NCI-H1930 (cell line): ENCODE measurements at places on chromosomes 11 and 22.

DNA sequence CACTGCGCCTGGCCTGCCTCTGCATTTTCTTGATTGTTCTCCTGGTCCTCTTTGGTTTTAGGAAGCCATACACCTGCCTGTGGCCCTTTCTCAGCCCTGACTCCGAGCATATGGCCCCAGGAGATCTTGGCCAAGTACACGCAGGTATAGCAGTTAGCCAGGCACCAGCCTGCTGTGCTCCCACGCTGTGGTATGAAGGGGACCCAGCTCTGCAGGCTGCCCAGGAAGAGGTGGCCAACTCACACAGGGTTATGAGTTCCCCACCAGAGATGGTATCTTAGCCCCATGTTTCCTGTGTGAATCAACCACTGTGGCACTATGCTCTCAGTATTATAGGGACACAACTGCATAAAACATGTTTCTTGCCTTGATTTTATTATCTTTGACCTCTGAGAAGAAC is 31.1 kb downstream of the SGSM3 start:
- no peak for DNase-seq

GRCh38 chr11:69298267-69299022 is 4.5 kb downstream of the MYEOV start:
- no peak for DNase-seq

DNA sequence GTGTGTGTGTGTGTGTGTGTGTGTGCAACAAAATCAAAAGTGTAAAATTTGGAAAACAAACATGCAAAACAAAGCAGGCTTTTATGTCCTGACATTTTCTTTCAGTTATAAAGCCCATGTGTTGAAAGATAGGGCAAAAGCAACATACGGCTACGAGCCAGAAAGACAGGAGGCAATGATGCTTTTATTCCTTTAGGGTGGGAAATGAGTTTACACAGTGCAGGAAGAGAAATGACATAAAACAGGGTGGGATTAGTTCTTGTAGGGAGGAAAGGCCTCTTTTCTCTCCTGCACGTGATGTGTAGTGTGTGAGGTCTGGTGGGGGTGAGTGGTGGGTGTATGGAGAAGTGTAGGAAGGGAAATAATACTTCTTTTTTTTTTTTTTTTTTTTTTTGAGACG is 29.4 kb downstream of the IL18 start:
- no peak for DNase-seq

DNA sequence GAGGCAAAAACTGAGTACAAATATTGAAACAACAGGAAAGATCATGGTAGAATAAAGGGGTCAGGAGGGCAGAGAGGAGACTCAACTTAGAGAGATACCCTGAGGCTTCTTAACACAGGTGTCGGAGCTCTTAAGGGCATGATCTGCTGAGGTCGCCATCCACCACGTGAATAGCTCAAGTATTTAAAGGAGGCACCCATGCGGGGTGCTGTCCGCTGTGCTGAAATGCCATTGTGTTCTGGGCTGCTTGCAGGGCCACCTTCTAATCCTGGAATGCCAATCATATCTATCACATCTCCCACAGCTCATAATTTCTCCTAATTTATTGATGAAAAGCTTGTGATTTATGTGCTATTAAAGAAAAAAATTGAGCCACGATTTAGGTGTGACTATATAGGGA is 90.2 kb downstream of the SEZ6L start:
- no peak for DNase-seq

DNA sequence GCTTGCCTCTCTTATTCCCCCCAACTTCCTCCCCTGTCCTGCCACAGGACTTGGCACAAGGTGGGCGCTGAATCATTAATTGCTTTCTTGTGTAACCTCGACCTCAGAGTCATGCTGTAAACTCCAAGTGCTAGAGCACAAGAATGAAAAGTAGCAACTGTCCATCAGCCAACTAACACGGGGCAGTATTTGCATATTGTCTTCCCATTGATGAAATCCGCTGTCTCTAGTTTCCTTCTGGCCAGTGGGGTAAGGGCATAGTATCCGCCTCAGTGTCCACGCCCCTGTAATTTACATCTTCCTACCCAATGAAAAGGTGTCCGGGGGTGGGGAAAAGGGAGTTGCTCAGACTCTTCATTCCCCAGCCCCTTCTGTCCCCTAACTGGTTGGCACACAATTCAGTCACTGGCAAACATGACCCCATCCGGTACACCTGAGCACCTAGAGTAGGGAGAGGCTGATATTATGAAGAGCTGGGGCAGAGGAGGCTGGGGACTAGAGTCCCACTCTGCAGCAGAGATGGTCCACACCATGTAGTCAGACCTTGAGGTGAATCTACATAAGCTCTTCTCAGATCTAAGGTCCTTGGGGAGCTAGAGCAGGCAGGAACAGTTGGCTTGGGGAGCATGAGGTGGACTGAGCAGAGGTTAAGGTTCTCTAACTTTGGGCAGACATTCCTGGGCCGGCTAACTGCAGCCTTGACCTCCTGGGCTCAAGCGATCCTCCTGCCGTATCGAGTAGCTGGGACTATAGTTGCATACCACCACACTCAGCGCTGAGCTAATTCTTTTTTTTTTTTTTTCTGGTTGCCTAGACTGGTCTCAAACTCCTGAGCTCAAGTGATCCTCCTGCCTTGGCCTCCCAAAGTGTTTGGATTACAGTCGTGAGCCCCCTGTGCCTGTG is 6.8 kb upstream of the GGA1 start:
- DNase-seq = no peak

DNA sequence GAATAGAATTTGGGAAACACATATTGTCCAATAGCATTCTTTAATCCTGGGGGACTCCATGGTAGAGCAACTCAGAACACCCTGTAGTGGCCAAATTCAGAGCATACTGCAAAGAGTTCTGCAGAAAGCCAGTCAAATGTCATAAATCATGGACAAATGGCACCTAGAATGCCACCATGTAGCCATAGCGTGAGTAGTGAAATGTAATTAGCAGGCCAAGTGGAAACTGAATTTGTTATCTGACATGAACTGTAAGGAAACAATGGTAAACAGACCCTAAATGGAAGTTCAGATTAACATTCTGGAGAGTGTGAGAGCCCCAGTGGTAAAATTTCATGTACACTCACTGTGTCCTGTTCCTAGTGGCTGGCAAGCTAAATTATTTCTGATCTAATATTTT is 7.0 kb upstream of the PRSS23 start:
- no peak for DNase-seq

DNA sequence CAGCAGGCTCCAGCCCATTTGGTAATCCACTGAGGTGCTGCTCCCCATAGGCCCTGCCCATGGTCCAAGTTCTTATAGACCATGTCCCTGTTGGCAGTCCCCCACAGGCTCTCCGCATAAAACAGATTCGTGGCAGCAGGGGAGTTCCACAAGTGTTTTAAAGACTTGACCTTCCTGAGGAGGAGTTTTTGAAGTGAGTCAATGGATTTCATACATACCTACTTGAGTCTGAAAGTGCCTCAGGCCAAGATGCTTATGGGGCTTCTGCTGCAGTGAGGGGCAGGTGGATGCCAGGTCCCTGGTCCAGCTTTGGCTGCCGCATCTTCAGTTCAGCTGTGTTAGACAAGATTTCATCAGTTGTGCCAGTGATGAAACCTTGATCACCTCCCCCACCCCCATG is 43.3 kb downstream of the CABIN1 start:
- no peak for DNase-seq

DNA sequence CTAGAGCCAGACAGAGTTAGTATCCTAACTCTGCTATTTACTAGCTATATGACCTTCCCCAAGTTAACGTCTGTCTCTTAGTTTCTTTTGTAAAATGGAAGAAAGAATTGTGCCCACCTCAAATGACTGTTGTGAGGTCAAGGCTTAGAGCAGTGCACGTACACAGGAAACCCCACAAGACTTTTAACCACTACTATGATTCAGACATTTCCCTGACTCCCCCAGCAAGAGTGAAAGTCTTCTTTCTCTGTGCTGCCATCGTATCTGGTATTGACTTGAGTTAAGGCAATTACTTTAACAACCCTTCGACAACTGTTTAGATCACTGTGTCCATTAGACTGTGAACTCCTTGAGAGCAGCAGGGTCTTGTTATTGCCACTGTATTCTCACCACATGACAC is 2.6 kb upstream of the OR52W1 start:
- no peak for DNase-seq

DNA sequence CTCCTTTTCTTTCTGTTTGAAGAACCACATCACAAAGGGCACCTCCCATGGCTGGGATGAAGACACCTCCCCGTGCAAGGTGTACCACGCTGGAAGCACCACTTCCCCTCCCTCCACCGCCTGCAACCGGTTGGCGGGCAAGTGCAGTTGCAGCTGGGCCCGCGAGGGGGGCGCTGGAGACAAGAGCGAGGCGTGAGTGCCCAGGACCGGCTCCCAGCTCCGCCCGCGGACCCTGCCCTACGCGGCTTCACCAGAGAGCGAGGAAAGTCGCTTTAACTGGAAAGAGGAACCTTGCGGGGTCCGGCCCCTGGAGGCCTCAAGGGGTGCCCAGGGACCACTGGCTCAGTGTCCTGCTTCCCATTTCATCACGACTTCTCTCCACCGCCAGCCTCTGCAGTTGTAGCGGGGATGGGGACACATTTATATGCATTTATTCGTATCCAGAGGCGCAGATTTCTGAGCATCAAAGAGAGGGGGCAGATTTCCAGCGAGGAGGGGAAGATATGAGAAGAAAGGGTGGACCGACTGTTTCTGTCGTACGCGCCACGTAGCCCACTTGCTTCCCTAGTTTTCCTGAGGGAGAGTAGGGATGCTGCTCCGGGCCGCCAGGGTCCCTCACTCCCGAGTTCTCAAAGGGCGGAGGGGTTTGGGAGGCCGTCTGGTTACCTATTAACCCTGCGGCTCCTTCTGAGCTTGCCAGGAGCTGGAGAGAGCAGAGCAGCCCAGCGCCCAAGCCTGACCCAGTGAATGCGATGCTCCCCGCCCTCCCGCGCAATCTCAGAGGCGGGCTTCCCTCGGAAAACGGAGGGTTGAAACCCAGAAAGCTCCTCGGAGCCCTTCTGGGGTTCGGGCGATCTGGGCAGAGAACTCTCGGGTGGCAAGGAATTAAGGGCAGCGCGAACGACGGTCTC is 3.5 kb downstream of the ESAM start:
- peak; percentile 25 for DNase-seq

DNA sequence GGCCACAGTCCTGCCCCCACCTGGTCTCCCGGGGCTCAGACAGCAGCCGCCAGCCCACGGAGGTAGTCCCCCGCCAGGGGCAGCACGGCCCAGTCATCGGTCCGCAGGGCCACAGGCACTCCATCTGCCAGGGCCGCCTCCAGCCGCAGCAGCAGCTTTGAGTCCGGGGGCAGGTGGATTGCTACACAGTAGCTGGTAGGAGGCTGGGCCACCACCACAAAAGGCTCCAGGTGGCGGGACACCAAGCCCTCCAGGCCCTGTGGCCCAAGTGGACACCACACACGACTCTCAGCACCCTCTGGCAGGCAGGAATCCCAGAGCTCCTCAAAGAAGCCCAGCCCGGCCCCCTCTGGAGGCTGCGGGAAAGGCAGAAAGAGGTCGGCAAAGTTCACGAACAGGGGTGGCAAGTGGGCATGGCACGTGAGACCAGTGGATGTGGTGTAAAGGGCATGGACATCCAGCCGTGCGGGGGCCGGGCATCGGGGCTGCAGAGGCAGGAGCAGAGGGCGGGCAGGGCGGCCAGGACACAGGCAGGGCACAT is 2.9 kb downstream of the AP5B1 start:
- DNase-seq = no peak

- no peak for DNase-seq
Observed at GRCh38 chr22:50459016-50459415, 15.8 kb downstream of the SBF1 start.

DNA sequence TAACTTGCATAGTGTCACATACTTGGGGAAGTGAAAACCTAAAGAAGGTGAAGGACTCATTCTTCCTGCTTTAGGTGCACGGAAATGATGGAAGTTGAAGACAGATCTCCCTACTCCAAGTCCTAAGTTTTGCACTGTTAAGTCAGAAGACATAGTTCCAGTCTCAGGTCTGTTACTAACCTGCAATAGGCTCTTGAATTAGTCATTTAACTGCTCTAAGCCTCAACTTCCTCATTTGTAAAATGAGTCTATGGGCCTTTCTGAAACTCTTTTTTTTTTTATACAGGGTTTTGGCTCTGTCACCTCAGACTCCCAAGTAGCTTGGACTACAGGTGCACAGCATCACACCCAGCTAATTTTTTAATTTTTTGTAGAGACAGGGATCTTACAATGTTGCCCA is 30.8 kb upstream of the POU2AF1 start:
- no peak for DNase-seq

GRCh38 chr11:117870103-117870952 is 6.1 kb downstream of the FXYD6 start:
- no peak for DNase-seq

DNA sequence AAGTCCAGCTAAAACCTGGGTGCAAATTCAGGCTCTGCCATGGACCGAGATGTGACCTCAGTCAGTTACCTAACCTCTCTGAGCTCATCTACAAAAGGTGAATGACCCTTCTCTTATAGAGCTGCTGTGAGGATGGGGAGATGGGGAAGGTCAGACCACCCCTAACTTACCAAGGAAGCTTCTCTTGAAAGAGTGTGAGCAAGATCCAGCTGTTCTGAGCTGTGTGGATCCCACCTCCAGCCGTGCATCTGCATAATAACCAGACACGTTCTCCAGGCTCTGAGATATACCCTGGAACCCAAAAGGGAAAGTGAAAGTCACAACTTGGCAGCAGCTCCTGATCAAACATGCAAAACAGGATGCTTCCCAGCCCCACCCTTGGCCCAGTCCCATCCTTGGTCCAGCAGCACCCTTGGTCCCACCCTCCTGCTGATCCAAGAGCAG is at the start of gene APOL3:
APOL3 (minus strand) TSS at position 257 of the 444 bp plus-strand sequence. CDS start 11,700 bp downstream, outside the sequence.
- DNase-seq = no peak

DNA sequence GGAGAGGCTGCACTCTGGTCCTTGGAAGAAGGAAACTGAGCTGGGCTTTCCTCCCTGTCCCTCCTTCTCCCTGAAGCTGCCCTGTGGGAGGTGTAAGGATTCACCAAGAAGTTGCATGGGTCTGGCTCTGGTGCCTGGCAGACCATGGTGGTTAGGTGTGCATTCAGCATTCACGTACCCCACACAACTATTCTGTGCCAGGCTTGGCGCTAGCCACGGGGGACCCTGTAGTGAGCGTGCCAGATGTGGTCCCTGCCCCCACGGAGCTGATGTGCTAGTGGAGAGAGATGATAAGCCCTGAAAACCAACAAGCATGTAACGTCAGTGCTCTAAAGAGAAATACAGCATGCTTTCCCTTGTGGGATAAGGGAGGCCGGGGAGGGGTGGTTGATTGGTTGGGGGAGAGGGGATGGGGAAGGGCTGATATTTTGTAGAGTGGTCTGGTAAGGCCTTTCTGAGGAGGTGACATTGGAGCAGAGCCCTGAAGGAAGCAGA is 48.9 kb downstream of the CD82 start:
- DNase-seq = no peak

- no peak for DNase-seq
Observed at GRCh38 chr11:12810568-12810894, 136.3 kb downstream of the TEAD1 start.
